ENCODE measurements at places on chromosomes 3 and 15. TPM values are rescaled to one million over a fixed set of nuclear protein-coding genes. Genes with fewer than 3 reads are reported as not detected.

The CFAP92 gene
- total RNA-seq: not detected

The SH2D7 gene
- total RNA-seq: 0.36 TPM

The DGKG gene
- total RNA-seq: 0.08 TPM

The GABRR3 gene
- 0.03 TPM for total RNA-seq

The SEMA3G gene
- 0.10 TPM for total RNA-seq

The SETD5 gene
- total RNA-seq: 97.5 TPM

The PARP15 gene
- total RNA-seq: 0.28 TPM

The LRTM1 gene
- 0.56 TPM for total RNA-seq

Data from SJCRH30 (cell line).